Brain pericyte (primary cell): ENCODE measurements at places on chromosomes 1 and 21.

- DNase-seq: no peak
Observed at GRCh38 chr1:38829368-38829767, 30.2 kb downstream of the RRAGC start.

- DNase-seq: no peak
Observed at GRCh38 chr1:233229288-233229687, 66.2 kb downstream of the PCNX2 start.

GRCh38 chr21:45054927-45055612, 19.3 kb upstream of the ADARB1 start:
- no peak for DNase-seq

GRCh38 chr1:10128101-10128765, 82.1 kb upstream of the KIF1B start:
- no peak for DNase-seq

DNA sequence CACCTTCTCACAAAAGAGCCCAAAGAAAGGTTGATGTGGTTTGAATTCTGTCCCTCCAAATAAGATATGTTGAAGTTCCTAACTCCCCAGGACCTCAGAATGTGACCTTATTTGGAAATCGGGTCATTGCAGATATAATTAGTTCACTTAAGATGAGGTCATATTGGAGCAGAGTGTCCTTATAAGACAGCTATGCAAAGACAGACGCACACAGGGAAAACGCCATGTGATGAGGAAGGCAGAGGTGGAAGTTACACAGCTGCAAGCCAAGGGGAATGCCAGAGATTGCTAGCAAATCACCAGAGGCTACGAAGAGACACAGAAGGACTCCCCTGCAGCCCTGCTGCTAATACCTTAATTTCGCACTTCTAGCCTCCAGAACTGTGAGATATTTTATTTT, 5.2 kb upstream of the ABCB10 start:
- no peak for DNase-seq

DNA sequence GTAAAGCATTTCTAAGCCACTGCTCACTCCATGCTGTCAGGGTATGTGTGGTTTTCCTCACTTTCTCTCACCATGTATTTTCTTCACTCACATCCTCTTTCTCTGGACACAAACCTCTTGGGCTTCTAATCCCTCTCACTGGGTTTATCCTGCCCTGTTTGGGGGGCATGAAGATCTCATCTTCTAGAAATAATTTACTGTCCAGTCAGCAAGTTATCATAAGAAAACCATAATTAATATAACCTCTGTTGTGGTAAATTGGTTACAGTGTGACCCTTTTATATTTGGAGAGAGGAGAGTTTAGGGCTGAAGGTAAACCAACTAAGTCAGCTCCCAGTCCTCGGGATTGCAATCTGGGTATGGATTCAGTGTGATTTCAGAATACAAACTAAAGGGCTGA, 213.8 kb upstream of the PROX1 start:
- DNase-seq: no peak

DNA sequence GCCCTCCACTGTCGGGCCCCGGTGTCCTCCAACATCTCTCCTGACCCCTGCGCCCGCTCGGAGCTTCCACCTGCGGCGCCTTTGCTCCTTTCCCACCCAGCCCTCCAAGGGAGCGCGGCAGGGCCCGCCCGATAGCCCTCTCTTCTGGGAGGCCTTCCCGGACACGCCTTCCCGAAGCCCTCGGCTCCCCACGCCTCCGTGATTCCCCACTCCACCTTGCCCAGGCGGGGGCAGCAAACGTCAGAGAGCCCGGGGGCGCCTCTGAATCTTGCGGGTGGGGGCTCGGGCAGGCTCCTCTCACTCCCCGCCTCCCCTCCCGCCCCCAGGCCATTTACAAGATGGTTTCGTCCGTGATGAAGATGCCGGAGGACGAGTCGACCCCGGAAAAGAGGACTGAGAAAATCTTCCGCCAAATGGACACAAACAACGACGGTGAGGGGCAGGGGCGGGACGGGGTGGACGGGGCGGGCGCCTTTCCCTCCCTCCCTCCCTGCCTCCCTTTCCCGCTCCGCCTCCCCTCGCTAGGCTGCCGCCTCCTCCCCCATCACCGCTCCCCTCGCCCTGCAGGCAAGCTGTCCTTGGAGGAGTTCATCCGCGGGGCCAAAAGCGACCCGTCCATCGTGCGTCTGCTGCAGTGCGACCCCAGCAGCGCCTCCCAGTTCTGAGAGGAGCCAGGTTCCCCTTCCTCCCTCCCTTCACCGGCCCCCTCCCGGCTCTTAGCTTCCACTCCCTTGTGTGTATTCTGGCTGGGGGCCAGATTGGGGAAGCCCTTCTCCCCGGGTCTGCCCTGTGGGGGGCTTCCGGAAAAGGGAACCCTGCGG, 7.1 kb downstream of the HPCA start:
- DNase-seq: no peak

DNA sequence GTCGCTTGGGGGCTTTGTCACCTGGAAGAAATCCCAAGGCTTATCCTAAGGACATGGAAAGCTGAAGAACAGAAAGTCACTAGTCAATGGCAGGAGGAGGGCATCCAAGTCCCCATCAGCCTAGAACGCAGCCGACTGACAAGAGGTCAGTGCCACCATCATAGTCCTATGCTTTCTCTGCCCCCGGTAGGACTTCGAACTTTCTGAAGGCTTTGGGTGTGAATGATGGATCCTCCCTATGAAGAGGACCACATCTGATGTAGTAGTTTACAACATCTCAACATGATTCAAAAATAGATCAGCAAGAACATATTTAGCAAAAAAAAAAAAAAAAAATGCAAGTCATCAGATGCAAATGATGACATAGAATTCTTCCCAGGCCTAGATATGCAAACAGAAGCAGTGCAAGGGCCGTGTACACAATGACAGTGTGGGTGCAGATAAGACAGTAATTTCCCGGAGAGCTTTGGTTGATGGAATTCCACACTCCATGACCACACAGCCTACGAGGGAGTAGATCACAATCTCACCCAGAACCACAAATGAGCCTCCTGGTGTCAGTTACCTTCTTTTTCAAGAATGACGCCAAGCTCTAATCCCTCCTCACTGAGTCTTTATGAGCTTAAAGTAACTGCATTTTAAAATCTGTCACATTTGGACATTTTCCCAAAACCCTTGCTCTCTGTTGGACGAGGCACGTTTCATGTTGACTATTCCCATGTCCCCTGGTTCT, 88.2 kb downstream of the PSMG1 start:
- DNase-seq: no peak

DNA sequence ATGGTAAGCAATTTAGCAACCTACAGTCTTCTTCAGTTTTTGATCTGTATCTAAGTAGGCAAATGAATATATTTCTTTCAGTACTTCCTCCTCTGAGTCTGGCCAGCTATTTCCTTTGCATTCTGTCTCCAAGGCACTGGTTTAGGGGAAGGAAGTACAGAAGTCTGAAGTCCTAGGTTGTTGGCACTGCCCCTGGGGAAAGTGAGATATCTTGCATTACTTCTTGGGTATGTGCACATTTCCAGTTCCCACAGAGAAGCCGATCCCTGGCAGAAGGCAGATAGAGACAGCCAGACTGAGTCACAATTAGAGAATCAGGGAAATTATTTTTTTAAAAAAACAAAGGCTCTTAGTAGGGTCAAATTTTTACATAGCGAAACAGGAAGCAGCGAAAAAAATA, 98.8 kb downstream of the RASAL2 start:
- DNase-seq: peak; percentile 26

DNA sequence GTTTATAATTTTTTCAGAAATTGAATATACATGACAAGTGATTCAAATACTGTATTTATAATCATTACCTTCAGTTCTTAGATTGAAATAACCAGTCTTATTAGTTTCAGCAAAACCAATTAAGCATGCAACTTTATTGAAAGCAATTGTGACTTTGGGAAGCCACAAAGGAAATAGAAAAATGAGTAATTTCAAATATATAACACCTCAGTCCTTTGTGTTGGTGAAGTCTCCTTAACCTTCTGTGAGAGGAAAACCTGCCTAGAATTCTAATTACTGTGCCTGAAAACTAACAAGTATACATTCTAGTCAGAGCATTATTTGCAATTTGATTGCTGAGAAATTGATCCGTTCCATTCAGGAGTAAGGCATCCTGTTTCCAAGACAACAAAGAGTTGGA, 95.8 kb downstream of the S1PR1 start:
- DNase-seq: no peak

GRCh38 chr1:83762416-83762815, 236.5 kb downstream of the TTLL7 start:
- no peak for DNase-seq

GRCh38 chr21:42238185-42238934, 19.4 kb downstream of the ABCG1 start:
- DNase-seq: no peak

GRCh38 chr1:64006276-64007051, 197.0 kb upstream of the UBE2U start:
- no peak for DNase-seq

DNA sequence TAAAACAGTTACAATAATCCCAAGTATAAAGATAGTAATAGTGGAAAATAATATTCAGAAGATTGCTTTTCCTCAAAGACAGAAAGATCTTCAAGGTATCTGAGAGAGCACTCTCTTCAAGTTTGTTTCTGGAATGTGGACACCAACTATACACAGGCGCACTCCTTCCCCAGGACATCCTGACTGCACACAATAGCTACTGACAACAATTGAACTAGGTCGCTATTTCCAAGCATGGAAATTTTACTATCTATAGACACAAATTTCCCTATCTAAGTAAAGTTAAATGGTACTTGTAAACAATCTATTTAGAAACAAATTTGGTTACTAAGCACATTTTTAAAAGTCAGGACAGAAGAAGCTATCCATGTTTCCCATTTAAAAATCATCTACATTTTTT, 19.1 kb downstream of the ARHGAP29 start:
- no peak for DNase-seq

DNA sequence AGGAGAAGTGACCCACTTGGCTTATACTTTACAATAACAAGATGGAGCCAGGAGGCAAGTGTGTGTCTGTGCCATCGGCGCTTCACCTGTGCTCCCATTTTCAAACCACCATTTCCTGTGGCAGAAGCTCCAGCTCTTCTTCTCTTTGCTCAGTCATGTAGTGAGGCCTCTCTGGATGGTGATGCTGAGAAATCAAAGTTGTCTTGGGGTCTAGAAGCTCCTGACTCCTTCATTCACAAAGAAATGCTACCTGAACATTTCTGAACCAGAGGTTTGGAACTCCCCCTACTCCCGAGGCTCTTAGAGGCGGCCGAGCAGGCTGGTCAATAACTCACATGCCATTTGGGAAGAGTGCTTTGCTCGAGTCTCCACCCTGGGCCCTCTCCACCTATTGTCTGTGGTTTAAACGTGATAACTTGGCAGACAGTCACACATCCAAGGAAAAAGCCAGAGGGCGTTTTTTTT, 18.0 kb downstream of the SLAMF1 start:
- no peak for DNase-seq

DNA sequence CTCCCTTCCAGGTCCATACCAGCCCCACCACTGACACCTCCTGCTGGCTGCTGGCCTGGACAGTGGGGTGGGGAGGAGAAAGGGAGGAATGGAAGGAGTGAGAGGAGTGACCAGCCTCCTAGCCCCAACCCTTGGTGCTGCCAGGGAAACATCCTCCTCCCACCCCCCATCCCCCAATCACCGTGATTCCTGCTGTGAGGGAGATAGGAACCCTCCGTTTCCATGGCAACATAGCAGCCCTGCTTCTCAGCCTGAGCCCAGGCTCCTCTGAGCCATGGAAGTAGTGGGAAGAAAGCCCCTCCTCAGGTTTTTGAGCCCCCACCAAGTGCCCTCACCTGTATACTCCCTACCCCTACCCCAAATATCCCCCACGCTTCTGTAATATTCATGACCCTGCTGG, 44.4 kb upstream of the SCMH1 start:
- no peak for DNase-seq

- no peak for DNase-seq
Observed at GRCh38 chr1:36349241-36349671, 25.8 kb upstream of the EVA1B start.

DNA sequence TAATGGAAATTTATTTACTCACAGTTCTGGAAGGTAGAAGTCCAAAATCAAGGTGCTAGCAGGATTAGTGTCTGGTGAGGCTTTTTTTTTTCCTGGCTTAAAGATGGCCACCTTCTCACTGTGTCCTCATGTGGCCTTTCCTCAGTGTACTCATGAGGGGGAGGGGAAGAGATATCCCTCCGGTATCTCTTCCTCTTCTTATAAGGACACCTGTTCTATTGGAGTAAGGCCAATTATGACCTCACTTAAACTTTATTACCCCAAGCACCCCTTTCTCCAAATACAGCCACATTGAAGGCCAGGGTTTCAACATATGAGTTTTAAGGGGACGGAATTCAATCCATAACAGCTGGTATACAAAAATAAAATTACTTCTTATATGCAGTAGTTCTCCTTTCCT, 203.7 kb upstream of the C1orf87 start:
- no peak for DNase-seq

DNA sequence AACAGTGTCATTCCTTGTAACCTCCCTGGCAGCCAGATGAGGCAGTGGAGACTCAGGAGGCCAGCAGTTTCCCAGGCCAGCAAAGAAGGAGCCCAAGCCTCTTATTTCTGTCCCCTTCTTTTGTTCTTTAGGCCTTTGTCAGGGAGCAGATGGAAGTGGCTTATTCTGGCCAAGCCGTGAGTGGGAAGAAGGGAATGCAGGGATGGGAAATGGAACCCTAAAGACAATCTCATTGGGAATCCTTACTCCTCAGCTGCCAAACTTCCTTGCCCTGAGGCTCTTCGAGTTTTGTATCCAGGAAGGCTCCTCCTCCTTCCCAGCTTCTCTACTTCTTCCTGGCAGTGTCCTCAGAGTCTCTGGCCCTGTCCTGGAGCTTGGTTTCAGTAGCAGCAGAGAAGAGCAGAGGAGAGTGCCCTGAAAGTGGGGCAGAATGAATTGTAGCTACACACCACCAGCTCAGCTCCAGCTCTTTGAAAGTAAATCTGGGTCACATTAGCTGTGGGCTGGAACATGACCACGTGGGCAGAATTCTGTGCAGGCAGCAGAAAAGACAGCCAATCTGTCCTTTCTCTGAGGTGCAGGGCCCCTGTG, 63.9 kb downstream of the NDUFS5 start:
- DNase-seq: no peak

DNA sequence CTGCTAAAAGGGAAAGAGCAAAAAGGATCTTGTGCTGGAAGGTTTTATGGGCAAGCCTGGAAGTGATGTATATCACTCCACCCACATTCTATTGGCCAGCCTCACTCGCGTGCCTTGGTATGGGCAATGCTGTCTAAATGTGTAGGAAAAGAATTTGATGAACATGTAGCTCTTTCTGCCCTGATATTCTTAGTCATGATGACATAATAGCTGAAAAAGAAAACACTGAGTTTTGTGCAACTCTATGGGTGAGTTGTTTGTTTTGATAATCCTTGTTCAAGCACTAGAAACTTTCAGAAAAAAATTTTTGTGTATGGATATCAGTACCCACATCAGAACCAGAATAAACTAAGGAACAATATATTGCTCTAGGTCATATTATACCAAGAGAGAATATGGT, 231.5 kb upstream of the ST6GALNAC5 start:
- DNase-seq: no peak

- DNase-seq: peak; percentile 53
Observed at GRCh38 chr1:84365225-84366221, 32.8 kb upstream of the DNASE2B start.

DNA sequence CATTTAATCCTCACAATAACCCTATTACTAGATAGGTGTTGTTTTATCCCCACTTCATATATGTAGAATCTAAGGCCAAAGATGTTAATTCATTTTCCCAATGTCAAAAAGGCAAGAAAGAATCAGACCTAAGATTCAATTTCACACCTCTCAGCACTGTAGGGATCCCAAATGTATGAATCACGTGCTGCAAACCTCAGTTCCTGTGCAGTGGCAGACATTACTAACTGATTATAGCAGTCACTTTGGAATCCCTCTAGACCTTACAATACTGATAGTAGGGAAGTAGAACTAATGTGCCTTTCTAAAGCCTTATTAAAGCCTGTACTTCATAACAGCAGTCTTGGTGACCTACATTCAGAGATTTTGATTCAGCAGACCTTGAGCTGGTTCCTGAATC, 2.3 kb downstream of the C1orf87 start:
- no peak for DNase-seq
